ENCODE measurements at places on chromosomes 11 and 22. TPM values are rescaled to one million over a fixed set of nuclear protein-coding genes. Genes with fewer than 3 reads are reported as not detected.

ABTB2 gene
- 2.5 TPM for total RNA-seq

RIBC2 gene
- not detected for total RNA-seq

LRP4 gene
- total RNA-seq = 4.9 TPM

DNA sequence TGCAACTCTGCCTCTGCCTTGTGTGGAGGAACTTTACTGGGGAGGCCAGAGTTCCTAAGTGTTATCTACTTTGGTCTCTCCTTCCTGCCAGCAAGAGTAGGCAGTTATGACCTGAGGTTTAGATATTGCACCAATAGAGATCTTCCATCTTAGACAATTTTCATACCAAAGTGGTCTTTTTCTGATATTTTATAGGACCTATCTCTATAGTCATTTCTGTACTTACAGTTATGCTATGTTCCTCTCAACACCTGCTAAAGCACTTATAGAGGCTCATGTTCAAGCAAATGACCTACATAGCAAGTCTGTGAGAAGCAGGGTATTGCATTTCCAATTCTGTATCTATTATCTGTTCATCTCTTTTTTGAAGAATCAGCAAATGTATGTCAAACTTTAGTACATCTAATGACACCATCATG lies 80.8 kb downstream of the HORMAD2 start:
- H3K4me3 ChIP-seq = no peak overlapping the region
- no peak overlapping the region for H3K27ac ChIP-seq
- DNase-seq = no peak

DNA sequence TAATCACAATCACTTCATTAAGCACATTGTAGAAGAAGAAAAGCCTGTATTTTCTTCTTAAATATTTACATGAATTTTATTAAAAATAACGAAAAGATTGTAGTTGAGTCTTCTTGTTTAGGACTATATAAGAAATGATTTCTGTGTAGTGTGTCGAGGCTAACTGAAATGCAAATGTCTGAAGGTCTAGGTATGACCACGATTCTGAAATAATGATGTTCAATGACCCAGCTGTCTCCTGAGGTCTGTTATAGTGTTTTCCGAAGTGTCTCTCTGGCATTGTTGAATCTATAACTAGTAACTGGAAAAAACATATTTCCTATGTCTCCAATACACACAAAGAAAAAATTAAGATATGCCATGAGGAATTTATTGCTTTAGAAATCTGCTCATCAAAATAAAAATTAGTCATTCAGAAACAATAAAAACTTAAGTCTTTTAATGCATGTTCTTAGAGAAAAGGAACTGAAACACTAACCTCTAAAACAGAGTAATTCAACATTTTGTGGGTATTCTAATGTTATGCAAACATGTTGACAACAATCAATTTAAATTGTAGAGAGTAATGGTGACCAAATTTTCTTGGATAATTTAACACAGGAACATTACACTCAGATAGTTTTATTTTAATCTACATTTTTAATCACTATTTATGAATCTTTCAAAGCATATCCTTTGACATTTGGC lies 55.0 kb downstream of the CASP12 start:
- DNase-seq = no peak
- no peaks in the 10 kb centered on the region for H3K36me3 ChIP-seq
- no peak overlapping the region for H3K27ac ChIP-seq
- no peaks in the 10 kb centered on the region for H3K4me1 ChIP-seq
- no peak overlapping the region for H3K4me3 ChIP-seq

DNA sequence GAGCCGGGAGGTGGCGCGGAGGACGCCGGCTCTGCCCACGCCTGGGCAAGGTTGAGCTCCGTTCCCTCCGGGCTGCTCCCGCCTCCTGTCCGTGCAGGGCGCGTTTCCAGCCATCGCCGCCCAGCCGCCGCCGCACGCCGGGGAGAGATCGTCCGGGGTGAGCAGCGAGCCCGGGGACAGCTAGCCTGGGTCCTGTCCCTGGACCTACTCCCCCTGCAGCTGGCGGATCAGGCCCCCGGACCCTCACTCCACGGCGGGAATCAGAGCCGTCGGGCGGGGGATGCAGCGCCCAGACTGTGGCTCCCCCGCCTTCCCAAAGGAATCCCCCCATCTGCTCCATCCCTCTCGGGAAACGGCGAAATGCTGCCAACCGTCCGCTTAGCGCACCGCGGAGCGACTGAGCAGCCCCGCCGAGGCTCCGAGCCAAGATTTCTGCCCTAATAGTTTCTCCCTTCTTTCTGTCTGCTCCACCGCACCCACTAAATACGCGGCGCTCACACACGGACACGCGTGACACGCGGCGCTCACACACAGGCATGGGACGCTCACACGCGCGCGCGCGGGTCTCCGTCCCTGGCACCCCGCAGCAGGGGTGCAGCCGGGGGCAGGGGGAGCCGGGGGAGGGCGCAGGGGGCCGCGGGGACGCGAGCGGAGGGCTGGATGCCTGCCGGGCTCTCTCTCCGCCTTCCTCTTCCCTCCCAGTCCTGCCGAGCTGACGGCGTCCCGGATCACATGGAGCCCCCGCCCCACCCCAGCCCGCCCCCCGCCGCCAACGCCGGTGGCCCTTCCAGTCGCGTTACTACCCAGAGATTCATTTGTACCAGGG lies at the start of gene KCNJ5:
Gene KCNJ5, plus strand, starts transcription at position 814 of the 826 bp plus-strand sequence. CDS start 19,918 bp downstream, outside the sequence.
- no peak within 1 kb of the TSS for H3K27ac ChIP-seq
- no peaks in the 10 kb centered on the region for H3K36me3 ChIP-seq
- DNase-seq = no peak
- peaks cover 19% of the 10 kb centered on the region for H3K4me1 ChIP-seq

DNA sequence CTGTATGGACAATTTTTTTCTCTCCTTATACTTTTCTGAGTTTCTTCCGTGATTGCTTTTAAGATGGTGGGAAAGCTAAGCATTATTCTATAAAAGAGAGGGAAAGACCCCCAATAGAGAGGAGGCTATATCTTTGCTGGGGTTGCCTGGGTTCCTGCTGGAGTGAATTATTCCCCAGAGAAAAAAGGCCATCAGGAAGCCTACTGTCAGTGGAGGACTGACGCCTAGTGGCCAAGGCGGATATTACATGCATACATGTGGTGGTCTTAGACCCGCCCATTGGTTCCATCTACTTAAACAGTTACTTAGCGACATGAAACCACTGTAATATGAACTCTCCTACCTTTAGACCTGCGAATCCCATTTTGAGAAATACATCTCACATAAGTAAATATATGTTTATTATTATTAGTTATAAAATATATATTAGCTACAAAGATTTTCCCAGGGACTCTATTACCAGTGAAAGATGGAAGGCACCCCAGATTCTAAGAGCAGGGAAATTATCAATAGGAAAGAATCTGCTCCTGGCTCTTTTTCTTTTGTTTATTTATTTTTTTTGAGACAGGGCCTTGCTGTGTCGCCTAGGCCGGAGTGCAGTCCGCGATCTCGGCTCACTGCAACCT lies 15.7 kb upstream of the PGA3 start:
- no peak overlapping the region for H3K27ac ChIP-seq
- no peak overlapping the region for H3K4me3 ChIP-seq
- DNase-seq = peak; percentile 85
- H3K4me1 ChIP-seq = no peaks in the 10 kb centered on the region

SERHL2 gene
- total RNA-seq = 2.2 TPM

PHF21B gene
- not detected for total RNA-seq

- DNase-seq = no peak
- no peaks in the 10 kb centered on the region for H3K36me3 ChIP-seq
- H3K4me1 ChIP-seq = peaks cover 7% of the 10 kb centered on the region
- no peak overlapping the region for H3K4me3 ChIP-seq
- H3K27ac ChIP-seq = no peak overlapping the region
Observed at GRCh38 chr22:24006207-24006913, 1.1 kb upstream of the GSTT4 start.

- H3K27ac ChIP-seq = peak overlapping the region; percentile 60
- H3K27me3 ChIP-seq = no peaks in the 10 kb centered on the region
- H3K36me3 ChIP-seq = no peaks in the 10 kb centered on the region
- H3K4me1 ChIP-seq = peaks cover 24% of the 10 kb centered on the region
Observed at GRCh38 chr11:12009617-12010321, 1.3 kb upstream of the DKK3 start.

- no peaks in the 10 kb centered on the region for H3K36me3 ChIP-seq
- no peak overlapping the region for H3K4me3 ChIP-seq
- no peaks in the 10 kb centered on the region for H3K27me3 ChIP-seq
- H3K4me1 ChIP-seq = peaks cover 7% of the 10 kb centered on the region
- H3K27ac ChIP-seq = no peak overlapping the region
- no peak for DNase-seq
Observed at GRCh38 chr11:77401486-77402217, 72.2 kb downstream of the PAK1 start.

DNA sequence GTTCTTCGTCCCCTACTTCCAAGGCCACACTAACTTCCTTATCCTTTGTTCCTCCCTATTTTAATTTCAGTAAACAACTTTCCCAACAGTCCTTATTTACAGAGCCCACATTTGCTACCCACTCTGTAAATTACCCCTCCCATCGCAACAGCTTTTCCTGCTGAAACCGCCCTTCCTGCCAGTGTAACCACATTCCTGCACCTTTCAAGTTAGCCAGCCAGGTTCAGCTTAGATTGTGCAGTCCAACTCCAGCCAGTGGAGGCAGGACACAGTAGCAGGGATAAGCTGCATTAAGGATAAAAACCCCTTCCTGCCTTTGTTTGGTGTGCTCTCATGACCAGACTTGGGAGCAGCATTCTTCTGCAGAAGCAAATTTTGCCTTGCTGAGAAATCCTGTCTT lies 768.3 kb upstream of the ARHGAP42 start:
- no peak overlapping the region for H3K4me3 ChIP-seq
- no peaks in the 10 kb centered on the region for H3K4me1 ChIP-seq
- H3K27ac ChIP-seq = no peak overlapping the region
- no peaks in the 10 kb centered on the region for H3K27me3 ChIP-seq
- no peaks in the 10 kb centered on the region for H3K36me3 ChIP-seq

- H3K27ac ChIP-seq = peak overlapping the region; percentile 94
- H3K4me1 ChIP-seq = peaks cover 92% of the 10 kb centered on the region
- H3K36me3 ChIP-seq = peaks cover 4% of the 10 kb centered on the region
- H3K27me3 ChIP-seq = no peaks in the 10 kb centered on the region
- DNase-seq = no peak
Observed at GRCh38 chr11:64865286-64866172, 12.9 kb downstream of the EHD1 start.

DNA sequence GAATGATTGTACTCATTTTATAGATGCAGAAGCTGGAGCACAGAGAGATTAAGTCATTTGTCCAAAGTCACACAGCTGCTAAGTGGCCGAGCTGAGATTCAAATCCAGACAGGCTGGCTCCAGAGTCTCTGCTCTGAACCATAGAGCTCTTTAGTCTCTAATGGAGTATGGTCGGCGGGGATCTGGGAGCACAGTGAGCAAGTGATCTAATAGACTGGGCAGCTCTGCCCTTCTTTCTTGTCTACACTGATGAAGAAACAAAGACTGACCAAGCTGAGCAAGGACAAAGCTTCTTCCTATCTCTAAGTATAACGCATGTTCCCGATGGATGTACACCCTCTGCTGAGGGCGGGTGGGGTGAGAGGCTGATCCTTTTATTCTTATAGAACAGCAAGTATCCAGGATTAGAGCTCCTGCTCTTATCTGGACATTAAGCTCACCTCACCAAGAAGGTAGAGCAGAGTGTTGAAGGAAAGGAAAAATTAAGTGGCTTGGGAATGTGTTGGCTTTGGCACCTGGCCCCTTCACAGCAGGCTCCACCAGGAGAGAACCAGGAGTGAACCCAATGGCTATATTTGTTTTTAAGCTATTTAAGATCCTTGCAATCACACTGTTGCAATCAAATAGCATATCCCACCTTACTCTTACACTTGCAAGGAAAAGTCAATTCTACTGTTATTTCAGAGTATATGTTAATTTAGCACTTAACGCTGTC lies 68.7 kb downstream of the ETS1 start:
- H3K27ac ChIP-seq = peak overlapping the region; percentile 48
- H3K36me3 ChIP-seq = no peaks in the 10 kb centered on the region
- H3K4me1 ChIP-seq = peaks cover 44% of the 10 kb centered on the region

DNA sequence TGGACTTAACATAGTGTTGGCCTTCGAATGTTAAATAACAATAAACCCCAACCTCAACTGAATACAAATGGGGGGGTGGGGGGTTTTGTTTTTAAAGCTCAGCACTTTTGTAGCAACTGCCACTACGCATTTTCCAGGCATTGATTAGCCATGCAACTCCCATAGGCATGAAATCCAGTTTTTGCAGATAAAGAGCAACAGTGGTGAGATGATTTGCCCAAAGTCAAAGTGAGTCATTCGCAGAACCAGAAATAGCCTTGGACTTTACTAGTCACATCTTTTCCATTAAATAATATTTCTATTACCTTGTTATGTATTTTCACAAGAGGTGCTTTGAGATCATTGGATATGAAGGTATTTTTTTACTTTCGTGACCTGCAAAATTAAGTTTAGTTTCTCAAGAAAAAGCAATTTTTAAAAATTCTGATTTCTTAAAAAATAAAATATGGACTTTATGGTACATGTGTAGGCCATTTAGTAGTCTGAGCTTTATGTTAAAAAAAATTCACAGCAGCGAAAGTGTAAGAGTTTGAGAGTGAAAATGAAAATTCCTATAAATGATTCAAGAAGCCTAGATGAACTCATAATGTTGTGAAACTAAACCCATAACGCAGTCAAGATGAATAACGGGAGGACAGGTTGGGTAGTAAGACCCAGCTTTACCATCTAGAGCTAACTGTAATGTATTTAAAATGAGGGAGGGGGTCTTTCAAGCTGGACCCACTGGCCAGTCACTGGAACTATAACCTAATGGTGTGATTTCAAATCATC lies 1.9 kb upstream of the PHF21A start:
- no peak for DNase-seq
- H3K27ac ChIP-seq = peak overlapping the region; percentile 95
- H3K4me1 ChIP-seq = peaks cover 24% of the 10 kb centered on the region

DNA sequence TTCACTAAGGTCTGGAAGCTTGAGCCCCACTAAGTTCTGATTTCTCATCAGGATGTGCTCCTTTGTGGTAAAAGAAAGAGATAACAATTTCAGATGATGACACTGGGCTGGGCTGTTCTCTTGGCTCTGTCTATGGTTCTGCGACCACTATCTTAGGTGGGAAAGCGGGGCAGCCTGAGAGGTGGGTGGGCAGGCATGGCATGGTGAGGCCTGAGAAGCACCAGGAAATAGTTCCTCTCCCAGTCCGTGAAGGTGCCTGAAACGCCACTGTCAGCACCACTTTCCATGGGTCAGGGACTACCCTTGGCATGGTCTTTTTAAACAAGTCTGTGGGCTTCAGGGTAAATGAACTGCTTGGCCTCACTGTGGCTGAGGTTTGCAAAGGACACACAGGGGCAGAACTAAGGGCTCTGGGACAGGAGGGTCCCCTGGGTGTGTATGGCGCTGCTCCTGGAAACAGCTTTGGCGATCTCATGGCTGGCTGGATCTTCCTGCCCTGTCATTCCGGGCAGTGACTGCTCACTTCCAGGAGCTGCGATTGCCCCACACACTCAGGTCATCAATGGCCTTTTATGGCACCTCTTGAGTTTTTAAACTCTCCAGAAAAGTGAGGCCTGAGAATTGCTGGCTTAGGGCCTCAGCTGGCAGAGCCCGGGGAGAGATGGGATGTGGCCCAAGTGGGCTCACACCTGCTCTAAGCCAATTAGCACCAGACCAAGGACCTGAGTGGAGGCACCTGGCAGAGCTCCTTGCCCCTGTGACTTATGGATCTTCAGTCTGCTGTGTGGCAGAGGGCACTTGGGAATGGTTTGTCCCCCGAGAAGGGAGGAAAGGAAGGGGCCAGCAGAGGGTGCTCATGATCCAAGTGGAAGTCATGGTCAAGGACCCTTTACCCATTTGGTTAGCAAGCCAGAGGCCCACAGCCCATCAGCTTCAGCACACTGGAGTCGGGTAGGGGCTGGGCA lies 55.6 kb upstream of the LYVE1 start:
- H3K27ac ChIP-seq = peak overlapping the region; percentile 71
- H3K4me1 ChIP-seq = peaks cover 51% of the 10 kb centered on the region
- H3K36me3 ChIP-seq = peaks cover 27% of the 10 kb centered on the region
- DNase-seq = peak; percentile 76
- no peak overlapping the region for H3K4me3 ChIP-seq

- no peaks in the 10 kb centered on the region for H3K27me3 ChIP-seq
- no peak for DNase-seq
- H3K36me3 ChIP-seq = no peaks in the 10 kb centered on the region
Observed at GRCh38 chr11:17165247-17165890, 42.4 kb downstream of the PIK3C2A start.

MS4A12 gene
- total RNA-seq = not detected

Measured in sigmoid colon (tissue), 7 donors.